ENCODE measurements at places on chromosomes 4 and X. TPM values are rescaled to one million over a fixed set of nuclear protein-coding genes. Genes with fewer than 3 reads are reported as not detected.

Gene TRIM75
- not detected for total RNA-seq

Gene SORBS2
- total RNA-seq: 696 TPM

DNA sequence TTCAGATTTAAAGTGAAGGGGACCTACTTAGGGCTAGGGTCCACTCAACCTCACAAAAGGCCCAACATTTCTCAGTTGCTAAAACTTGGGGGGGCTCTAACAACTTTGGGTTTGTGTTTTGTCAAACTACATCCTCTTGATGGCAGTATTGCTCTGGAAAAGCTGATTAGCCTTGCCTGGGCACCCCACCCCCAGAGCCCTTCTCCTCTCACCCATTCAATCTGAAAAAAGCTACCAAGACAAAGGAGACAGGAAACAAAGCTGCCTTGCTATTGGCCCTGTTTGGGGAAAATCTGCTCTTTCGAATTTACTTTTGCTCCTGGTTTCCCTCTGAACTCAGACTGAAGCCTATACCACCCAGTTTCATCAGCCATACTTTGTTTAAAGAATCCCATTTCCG lies 195.2 kb upstream of the STK26 start:
- no peak for DNase-seq

GRCh38 chr4:108465886-108466500 lies 154.4 kb upstream of the RPL34 start:
- no peak for DNase-seq

DNA sequence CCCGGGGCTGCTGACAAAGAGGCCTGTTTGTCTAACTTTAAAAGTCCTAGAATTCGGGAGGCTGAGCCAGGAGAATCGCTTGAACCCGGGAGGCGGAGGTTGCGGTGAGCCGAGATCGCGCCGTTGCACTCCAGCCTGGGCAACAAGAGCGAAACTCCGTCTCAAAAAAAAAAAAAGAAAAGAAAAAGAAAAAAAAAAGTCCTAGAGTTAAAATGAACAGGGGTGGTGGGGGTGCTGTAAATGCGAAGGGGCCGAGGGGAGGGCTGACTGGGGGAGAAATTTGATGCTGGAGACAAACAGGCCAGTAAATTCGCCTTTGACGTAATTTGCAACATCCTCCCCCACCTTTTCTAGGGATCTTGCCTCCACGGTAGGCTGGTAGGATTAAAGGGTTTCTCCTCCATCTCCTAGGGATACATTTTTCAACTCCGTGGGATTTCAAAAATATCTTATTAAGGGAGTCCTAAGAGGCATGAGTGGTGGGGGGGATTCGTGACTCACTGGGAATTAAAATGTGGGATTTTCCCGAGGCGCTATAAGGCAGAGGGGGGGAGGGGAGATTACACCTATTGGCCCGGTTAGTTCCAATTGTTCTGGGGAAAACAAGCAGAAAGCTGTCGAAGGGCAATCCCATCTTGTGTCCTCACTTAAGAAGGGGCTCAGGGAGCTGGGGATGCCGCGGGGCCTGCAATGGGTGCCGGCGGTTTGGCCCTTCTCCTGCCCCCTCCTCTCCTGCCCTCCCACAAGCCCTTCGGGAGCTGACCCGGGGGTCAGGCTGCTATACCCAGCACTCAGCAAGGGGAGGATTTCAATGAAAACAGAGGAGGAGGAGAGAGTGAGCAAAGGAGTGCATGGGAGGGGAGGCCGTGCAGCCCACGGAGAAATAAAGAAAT lies 3.0 kb upstream of the BCOR start:
- DNase-seq: no peak

- DNase-seq: no peak
Observed at GRCh38 chrX:2462074-2462473, 38.7 kb downstream of the DHRSX start.

All from aorta (tissue), 5 donors.